ENCODE measurements at places on chromosomes 7 and 10. TPM values are rescaled to one million over a fixed set of nuclear protein-coding genes. Genes with fewer than 3 reads are reported as not detected.

GRCh38 chr7:91355695-91356435, 91.6 kb downstream of the FZD1 start:
- DNase-seq, result no peak

- no peak for DNase-seq
Measured at GRCh38 chr7:75690121-75690523, 48.6 kb downstream of the HIP1 start.

DNA sequence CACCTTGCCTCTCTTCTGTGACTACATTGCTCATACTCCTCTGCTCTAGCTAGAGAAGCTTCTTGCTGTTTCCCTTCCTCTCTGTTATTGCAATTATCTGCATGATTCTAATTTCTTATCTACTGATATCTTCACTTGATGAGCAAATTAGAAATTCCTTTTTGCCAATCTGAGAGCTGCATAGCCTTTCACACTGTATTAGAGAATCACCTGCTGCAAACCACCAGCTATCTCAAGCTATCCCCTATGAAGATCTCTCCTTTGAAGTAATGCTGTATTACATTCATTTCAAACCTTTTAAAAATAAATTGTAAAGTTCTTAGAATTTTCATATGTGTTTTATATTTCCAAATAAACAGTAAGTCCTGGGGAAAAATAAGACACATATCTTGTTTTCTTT, 89.0 kb upstream of the ZNF804B start:
- no peak for DNase-seq

GRCh38 chr10:83959328-83959727, 180.0 kb upstream of the GHITM start:
- DNase-seq, result no peak

- no peak for DNase-seq
Measured at GRCh38 chr10:119209736-119210355, 2.5 kb downstream of the GRK5 start.

- DNase-seq, result peak; percentile 84
Measured at GRCh38 chr10:78407009-78407711, 373.5 kb downstream of the RPS24 start.

- no peak for DNase-seq
Measured at GRCh38 chr7:91946549-91946948, 5.9 kb downstream of the AKAP9 start.

DNA sequence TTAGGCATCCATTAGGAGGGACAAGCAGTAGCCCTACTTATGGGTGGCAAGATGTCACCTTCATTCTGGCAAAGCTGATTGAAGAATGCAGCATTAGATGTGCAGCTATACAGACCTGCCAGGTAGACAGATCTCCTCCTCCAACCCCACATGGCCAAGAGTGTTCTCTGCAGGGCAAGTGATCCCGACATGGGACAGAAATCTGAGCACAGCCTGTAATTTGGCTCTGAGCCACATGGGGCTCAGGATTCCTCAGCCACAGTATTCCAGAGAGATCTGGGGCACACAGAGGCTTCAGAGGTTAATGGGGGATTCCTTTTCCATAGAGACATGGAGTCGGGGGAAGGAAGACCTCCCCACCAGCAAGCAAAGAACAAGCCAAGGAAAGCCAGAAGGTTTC, 58.7 kb upstream of the GDF10 start:
- no peak for DNase-seq

SLC26A3 gene
- 0.34 TPM for polyA plus RNA-seq

TCERG1L gene
- 1.9 TPM for polyA plus RNA-seq

MBL2 gene
- not detected for polyA plus RNA-seq

Data from pancreas (tissue), 10 donors.